Activated T-cell treated with anti-CD3 and anti-CD28 coated beads for 48 hours (primary cell): ENCODE measurements at places on chromosomes 7 and 10.

GRCh38 chr7:14242175-14242574 lies 252.7 kb upstream of the ETV1 start:
- no peak for DNase-seq

DNA sequence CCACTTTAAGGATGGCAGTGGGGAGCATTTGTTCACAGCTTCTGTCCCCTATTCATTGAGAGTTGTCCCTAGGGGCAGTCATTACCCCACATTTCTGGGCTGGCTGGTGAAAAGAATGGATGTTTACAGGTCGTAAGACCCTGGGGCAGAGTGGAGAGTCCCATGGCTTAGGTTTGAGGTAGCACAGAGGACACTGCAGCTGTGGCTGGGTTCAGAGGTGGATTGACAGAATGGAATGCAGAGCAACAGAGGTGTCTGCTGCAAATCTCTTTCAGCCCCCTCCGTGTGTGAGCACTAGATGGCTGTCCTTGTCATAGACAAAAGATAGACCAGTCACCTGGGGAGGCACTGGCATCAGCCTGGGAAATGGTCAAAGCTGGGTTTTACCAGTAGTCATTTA lies 141.9 kb downstream of the CACNB2 start:
- no peak for DNase-seq

GRCh38 chr10:104080762-104081161 lies 4.9 kb downstream of the COL17A1 start:
- DNase-seq, result no peak

- no peak for DNase-seq
These were observed 42.8 kb downstream of the CTTNBP2 start for GRCh38 chr7:117830422-117830954.

GRCh38 chr10:78968943-78969342 lies 99.8 kb upstream of the ZMIZ1 start:
- DNase-seq, result no peak

- DNase-seq, result no peak
These were observed 282.6 kb upstream of the CACNA2D1 start for GRCh38 chr7:82726038-82726800.

- no peak for DNase-seq
These were observed 28.8 kb downstream of the STN1 start for GRCh38 chr10:103889121-103889720.

DNA sequence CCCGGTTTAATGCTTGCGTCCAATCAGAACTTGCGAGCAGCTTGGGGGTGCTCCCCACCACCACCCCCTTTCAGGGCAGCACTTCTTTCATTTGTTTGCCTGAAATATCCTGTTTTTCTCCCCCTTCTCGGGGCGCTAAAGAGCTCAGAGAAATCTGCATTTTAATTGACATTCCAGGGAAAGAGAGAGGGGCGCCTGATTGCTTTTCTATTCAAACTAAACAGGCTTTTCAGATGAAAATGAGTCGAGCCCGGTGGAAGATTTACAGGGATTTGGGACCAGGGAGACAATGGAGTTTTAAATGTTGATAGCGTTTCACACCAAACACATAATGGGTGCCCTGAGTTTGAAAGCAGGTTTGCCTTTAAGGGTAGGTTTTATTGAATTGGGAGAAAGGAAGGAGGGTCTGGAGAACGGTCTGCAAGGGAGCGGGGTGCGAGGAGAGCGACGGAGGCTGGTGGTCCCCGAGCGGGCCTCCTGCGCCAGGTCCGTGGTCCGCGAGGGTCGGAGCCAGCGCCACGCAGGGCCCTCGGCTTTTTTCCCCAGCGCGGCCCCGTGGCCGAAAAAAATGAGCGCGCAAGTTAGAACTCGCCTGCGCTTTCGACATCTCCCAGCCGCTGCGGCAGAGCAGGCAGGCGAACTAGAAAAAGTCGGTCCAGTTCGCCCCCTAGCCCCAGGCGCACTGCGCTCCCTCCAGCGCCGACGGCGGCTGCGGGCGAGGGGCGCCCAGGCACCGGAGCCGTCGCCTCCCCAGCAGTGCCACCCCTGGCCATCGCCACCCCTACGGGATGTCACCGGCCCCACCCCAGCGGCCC lies 1.3 kb downstream of the FGFR2 start:
- DNase-seq, result no peak
